Activated T-helper 1 cell treated with anti-CD3 and anti-CD28 coated beads, Interleukin-2, amount 50 U/mL, for 16 hours (primary cell): ENCODE measurements at places on chromosomes 13 and 19.

GRCh38 chr13:110254151-110254679 is 52.7 kb downstream of the COL4A1 start:
- DNase-seq: no peak

DNA sequence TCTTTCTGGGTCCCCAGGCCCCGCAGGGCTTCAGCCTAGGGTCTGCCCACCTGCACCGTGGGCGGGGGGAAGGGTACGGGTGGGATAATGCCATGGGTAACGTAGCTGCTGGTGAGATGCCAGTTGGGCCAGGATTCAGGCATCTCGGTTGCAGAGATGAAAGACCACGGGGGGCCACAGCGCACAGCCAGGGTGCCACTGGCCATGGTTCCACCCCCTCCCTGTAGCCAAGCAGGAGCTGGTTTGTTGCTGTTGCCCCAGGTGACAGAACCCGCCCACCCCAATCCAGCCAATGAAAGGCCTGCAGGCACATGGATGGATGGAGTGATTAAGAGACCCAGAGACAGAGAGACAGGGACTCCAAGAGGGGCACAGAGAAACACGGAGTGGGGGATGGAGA is 1.0 kb upstream of the CGB7 start:
- DNase-seq: no peak

DNA sequence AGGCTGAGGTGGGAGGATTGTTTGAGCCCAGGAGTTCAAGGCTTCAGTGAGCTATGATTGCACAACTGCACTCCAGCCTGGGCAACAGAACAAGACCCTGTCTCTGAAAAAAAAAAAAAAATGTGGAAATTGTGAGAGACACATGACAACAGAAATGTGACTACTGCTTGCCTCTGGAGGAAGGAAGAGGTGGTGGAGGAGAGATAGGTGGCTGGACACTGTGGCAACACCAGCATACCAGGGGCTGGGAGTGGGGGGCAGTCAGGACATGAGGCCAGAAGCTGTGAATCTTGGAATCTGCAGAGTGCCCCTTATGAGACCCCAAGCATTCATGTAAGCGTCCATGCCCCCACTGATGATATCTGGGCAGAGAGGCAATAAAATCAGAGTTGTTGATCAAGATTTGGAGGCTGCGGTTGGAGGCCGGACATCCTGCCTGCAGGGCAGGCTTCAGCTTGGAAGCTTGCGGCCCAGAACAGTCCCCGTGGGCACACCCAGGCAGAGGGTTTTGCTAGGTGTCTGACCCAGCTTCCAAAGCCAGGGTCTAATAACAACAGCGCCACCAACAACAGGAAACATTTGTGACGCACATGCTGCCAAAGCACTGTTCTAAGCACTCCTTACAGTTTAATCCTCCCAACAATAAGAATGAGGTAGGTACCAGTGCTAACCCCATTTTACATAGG is 16.9 kb downstream of the FAM187B start:
- peak; percentile 74 for DNase-seq

- no peak for DNase-seq
These were observed 5.9 kb downstream of the BRME1 start for GRCh38 chr19:13899912-13900584.

DNA sequence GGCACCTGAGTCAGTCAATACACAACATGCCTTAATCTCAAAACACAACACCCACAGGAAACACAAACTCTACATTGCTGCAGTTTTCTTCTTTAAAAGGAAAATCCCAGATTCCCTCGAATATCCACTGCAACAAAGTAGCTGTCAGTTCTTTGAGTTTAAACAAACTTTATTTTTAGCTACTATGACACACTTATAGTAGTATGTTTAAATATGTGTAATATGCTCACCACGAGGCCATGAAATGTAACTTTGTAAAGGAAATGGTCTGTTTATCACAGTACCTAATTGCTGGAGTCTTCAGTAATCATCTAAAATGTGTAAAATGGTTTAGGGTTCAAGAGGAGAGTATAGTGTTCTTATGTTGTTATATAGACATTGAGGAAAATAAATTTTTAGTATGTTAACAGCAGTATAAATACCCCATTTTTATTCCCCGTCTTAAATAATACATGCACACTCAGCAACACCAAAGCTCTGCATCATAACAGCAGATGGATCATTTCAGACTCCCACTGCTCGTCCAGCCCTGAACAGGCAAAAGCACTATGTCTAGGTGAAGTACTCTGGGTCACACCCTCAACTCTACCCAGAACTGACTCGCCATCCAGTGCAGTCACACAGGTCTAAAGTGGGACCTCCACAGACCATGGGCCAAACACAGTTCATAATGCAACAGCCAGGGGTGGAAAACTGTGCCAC is 20.6 kb downstream of the TUBGCP3 start:
- DNase-seq: no peak

- DNase-seq: no peak
These were observed 8.5 kb downstream of the ACTMAP start for GRCh38 chr19:40741527-40742390.

DNA sequence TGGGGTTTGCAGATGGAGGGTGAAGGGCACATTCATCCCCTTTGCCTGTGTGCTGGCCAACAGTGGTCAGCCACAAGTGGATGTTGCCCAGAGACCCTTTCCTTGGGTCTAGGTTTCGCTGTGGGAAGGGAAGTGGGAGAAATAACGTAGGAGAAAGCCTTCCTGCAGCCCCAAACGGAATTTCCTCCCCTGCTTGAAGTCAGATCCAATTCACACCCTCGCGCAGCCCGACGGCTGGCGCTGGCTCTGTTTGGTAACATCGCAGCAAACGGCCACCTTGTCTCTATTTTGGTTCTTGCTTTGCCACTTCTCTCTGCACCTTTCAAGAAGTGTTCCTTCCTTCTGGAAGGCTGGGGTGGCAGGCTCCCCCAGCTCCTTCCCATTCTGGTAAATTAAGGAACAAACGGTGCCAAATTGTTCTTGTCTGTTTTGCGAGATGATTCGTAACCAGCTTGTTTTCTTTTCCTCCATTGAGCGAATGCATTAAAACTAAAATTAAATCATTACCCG is 45.4 kb downstream of the CHST8 start:
- DNase-seq: no peak

DNA sequence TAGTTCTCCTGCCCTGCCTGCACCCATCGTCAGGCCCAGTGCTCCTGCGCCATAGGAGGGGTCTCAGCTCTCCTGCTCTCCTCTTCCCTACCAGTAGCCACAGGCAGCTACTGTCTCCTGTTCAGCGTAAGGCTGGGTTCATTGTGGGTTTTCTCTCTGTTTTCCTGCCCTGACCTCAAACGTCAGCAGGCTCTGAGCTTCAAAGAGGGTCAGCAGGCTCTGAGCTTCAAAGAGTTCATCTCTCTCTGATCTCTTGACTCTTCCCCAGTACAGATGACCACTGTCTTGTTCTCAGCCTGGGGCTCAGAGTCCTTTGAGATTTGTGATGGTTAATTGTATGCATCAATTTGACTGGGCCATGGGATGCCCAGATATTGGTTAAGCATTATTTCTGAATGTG is 4.6 kb upstream of the CPB2 start:
- DNase-seq: no peak

GRCh38 chr13:61029064-61029463 is 386.6 kb downstream of the PCDH20 start:
- DNase-seq: no peak

DNA sequence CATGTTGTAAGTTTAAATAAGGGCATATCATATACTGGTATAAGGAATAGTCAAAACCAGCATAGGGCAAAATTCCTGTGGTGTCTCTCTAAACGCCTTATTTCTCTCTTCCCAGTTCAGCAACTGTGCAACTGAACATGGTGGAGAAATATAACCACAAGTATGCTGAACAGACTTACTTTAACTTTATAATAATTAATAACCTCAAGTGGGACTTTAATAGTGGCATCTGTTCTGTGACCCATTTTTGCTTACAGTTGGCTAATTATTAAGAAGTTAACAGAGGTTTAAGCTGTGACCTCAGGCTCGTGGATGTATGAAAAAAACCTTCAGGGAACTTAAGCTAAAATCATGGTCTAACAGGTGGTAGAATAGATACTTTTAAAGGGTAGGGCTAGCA is 54.3 kb downstream of the MICU2 start:
- no peak for DNase-seq

GRCh38 chr13:112341976-112342735 is 34.0 kb upstream of the SPACA7 start:
- DNase-seq: no peak

DNA sequence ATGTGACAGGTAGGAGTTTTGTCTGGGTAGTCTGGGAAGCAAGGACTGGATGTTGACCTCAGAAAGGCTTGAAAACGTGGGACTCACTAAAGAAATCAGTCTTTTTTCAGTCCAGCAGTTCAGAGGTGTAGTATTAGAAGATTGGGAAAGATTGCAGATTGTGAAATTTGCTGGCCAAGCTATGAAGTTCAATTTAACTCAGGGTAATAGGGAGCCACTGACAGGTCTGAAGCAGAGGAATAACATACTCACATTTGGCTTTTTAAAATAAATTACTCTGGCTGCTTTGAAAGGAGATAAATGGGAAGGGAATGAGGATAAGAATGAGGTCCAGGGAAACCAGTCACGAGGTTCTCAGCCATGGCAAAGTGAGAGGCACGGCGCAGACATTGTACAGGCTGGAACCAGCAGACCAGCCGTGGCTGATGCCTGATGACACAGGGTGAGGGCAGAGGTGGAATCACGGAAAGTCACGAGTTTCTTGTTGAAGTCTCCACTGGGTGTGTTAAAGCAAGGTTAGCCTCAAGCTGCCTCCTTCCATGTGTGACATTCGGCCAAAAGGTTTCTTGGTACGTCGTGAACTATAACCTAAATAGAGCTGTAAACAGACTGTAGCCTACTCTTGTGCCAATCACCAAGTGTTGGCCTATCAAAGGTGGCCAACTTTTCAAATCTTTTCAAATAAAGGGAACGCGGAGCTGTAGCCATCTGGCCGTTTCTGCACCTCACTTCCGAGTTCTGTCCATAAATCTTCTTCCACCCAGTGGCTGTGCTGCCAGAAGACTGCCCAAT is 377.6 kb downstream of the IRS2 start:
- no peak for DNase-seq

DNA sequence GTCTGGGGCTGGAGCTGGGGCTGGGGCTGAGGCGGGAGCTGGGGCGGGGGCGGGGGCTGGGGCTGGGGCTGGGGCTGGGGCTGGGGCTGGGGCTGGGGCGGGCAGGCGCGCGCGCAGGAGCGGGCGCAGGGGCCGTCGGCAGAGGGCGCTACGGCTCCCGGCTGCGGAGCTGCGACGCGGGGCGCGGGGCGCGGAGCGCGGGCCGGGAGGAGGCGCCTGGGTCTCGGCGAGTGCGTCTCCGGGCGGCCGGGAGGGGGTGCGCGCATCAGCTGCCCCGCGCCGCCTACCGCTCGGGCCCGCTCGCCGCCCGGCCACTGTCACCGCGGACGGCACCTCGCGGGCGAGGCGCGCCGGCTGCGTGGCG is 422 bp upstream of the MTUS2 start:
- no peak for DNase-seq

- DNase-seq: no peak
These were observed 9.7 kb downstream of the EXOC3L2 start for GRCh38 chr19:45235485-45235884.

GRCh38 chr13:74132776-74133656 is 1.2 kb downstream of the KLF12 start:
- DNase-seq: peak; percentile 20

DNA sequence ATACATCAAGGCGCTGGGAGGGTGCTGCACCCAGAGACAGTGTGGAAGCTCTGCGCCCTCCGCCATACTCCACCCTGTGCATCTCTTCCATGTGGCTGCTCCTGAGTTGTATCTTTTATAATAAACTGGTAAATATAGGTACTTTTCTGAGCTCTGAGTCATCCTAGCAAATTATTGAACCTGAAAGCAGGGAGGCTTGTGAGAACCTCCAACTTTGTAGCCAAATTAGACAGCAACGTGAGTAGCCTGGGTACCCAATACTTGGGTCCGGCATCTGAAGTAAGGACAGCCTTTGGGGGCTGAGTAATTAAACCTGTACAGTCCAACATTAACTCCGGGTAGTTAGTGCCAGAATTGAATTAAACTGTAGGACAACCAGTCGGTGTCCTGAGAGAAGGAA is 57.4 kb downstream of the RUBCNL start:
- DNase-seq: no peak

DNA sequence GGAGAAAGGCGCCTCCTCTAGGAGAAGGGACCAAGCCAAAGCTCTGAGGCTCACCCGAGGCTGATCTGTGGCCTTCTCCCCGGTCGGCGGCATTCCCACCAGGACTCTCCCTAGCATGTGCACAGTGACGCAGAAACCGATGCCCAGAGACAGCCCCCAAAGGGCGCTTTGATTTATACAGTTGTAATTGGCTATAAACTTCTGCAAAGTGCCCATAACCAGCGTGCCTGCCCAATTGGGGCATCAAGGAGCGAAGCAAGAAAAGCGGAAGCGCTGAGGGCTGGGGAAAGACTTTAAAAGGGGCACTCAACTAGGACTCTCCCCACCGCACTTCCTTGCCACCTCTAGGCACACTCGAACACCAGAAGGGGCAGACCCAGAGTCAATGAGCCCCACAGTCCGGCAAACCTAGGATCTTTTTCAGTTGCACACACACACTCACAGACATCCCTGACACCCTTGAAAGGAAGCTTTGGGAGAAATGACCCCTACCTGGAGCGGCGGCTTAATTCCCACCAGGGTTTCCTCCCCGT is 1.8 kb downstream of the CDX2 start:
- DNase-seq: no peak

- no peak for DNase-seq
These were observed at the start of gene HS6ST3 for GRCh38 chr13:96089749-96090239. TSS of gene HS6ST3 (plus strand) at chr13:96090107.

DNA sequence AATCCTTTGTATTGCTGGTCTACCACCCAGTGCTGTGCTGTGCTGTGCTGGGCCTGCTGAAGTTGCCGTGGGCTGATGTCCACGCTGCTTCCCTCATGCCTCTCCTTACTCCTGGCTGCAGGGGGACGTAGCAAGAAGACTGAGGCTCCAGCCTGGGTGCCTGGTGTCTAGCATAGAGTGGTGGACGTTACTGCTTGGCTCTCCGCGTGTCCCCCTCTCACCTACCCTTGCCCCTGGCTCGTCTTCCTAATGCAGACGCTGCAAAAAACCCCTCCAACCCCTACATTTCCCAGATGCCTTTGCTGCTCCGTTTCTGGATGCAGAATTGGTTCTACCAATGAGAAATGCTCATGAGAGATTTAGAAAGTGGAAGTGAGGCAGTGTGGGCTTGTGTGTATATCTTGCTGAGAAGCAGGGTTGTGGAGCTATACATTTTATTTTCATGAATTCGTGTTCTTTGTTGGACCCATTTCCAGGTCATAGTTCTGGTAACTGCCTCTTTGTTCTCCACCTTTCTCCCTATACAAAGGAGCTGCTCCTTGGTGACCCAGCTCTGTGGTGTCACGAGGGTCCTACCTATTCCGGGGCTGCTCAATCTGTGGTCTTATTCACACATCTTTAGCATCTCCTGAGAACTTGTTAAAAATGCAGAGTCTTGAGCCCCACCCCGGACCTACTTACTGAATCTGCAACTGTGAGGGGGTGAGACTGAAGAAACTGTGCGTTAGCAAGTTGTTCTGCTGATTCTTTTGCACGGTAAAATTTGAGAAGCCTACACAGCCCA is 7.9 kb upstream of the DENND1C start:
- DNase-seq: no peak

GRCh38 chr13:55816976-55817601 is 1323.6 kb upstream of the PRR20A start:
- DNase-seq: no peak
